ENCODE measurements at places on chromosomes 16 and 17.

GRCh38 chr17:7586673-7587419 lies 3.0 kb downstream of the SOX15 start:
- no peak for DNase-seq

GRCh38 chr17:6425407-6425806 lies 9.5 kb downstream of the AIPL1 start:
- no peak for DNase-seq

GRCh38 chr17:47802341-47803022 lies 19.1 kb downstream of the OSBPL7 start:
- peak; percentile 46 for DNase-seq

GRCh38 chr16:86455116-86455515 lies 55.2 kb upstream of the FOXF1 start:
- no peak for DNase-seq

GRCh38 chr17:48595278-48595999 lies 1.9 kb upstream of the HOXB5 start:
- DNase-seq = no peak

DNA sequence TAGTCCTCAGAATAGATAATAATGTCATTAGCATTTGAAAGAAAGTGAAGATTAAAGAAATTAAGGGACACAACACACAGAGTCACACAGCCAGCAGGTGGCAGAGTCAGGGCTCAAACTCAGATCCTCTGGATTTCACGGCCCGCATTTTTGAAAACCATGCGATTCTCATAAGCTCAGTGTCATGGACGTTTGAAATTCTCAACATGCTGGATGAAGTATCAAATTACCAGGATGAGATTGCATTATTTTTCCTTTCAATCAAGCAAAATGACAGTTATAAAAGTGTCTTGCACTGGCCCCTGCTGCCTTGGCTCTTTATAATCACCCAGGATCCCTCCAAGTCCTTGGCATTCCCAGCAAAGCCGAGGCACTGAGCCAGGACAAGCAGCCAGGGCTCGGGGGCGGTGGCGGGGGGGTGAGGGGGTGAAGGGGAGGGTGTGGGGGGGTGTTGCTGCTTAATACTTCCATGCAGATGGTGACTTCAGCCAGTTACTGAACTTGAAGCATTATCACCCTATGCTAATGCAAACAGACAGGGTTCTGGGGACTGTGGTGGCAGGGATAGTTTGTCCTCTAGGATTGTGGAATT lies 6.6 kb upstream of the BMERB1 start:
- DNase-seq = peak; percentile 38

DNA sequence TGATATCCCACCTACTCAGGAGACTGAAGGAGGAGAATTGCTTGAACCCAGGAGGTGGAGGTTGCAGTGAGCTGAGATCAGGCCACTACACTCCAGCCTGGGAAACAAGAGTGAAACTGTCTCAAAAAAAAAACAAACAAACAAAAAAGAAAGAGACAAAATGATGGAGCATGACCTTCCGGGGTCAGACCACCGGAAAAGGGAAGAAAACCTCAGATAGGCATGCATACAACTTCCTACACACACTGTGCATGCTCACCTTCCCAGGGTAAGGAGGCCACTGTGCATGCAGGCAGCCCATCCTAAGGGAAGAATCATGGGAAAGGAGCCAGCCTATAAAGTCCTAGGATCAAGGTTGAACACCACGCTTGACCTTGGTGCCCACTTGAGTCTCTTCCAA lies 9.6 kb upstream of the MAPK3 start:
- DNase-seq = no peak

GRCh38 chr16:72111657-72112451 lies 18.2 kb downstream of the DHX38 start:
- no peak for DNase-seq

- no peak for DNase-seq
These were observed 127.3 kb downstream of the CDRT15L2 start for GRCh38 chr17:20706751-20707373.

GRCh38 chr17:13827118-13827517 lies 225.4 kb upstream of the HS3ST3A1 start:
- no peak for DNase-seq

GRCh38 chr16:81651758-81652718 lies 127.1 kb upstream of the PLCG2 start:
- DNase-seq = no peak

DNA sequence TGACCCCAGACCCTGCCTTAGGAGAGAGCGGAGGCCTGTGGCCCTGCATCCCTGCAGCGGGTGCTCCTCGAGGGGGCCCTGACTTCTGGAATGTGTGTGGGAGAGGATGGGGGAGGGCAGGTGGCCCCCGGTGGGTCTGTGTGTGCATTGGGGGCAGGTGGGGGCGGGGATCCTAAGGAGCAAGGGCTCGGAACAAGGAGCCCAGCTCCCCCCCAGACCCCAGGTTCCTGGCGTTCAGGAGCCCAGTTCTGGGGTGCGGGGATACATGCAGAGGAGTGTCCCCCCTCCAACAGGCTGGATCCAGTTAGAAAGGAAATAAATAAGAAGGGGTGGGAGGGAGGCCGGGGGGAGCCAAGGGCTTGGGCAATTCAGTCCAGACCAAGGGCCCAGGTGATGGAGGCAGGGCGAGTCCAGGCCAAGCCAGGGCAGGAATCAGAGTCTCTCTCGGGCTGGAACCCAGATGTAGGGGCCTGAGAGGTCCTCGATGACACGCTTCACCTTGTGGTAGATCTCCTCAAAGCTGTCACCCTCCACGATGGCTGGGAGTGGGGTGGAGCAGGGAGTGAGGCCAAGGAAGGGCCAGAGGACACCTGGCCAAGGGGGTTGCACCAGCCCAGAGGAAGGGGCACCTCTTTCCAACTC lies 11.2 kb upstream of the ASGR1 start:
- DNase-seq = no peak

GRCh38 chr17:42289611-42290181 lies 1.4 kb downstream of the STAT5A start:
- DNase-seq = peak; percentile 80

DNA sequence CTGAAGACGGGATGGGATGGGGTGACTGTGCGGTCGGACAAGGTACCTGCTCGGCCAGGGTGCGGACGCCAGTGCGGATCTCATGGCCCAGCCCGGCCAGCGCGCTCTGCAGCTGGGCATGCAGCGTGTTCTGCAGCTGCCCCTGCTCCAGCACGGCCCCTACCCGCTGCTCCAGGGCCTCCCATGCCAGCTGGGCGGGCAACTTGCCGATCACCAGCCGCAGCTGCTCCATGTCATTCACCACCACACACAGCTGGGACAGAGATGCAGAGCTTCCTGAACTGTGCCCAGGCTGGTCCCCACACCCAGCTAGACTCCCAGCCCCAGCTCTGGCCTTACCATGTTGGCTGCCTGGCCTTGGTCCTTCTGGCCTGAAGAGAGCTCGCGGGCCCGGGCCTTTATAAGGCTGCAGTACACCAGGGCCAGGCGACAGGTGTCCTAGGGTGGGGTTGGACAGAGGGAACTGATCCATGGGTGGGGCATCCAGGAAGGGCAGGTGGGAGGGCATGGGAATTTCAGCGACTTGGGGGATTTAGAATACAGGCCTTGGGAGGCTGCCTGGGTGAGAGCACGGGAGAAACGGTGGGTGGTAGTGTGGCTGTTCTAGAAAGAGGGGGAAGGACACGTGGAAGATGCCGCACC lies 9.8 kb downstream of the UNC13D start:
- no peak for DNase-seq

GRCh38 chr16:88825146-88825545 lies 13.4 kb upstream of the APRT start:
- DNase-seq = no peak

DNA sequence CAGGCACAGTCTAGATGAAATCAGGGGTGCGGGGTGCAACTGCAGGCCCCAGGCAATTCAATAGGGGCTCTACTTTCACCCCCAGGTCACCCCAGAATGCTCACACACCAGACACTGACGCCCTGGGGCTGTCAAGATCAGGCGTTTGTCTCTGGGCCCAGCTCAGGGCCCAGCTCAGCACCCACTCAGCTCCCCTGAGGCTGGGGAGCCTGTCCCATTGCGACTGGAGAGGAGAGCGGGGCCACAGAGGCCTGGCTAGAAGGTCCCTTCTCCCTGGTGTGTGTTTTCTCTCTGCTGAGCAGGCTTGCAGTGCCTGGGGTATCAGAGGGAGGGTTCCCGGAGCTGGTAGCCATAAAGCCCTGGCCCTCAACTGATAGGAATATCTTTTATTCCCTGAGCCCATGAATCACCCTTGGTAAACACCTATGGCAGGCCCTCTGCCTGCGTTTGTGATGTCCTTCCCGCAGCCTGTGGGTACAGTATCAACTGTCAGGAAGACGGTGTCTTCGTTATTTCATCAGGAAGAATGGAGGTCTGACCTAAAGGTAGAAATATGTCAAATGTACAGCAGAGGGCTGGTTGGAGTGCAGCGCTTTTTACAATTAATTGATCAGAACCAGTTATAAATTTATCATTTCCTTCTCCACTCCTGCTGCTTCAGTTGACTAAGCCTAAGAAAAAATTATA lies 1.6 kb downstream of the HBA1 start:
- DNase-seq = no peak

DNA sequence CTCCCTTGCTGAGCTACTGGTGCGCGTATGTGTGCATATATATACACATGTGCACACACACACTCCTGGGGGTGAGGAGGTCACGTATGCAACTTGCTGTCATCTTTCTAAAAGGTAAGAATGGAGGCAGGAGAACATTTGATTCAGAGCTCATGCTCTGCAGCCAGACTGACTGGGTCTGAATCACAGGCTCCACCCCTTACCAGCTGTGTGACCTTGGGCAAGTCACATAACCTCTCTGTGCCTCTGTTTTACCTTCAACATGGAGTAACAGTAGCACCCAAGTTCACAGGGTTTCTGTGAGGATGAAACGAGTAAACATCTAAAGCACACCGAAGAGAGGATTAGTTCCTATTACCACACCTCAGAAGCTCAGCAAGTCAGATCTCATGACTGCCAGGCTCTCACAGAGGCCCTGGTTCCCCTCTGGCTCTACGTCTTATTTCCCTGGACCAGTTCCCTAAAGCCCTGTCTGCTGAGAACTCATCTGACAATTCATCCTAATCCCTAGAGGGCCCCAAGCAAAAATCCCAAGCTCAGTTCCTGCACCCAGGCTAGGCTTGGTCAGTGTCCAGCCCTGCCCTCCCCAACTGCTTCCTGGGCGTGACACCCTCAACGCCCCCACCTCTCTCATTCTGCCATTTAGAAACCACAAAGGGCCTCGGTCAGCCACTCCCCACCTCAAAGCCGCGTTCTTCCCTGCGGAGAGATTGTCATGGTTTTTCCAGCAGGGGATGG lies 28.7 kb downstream of the ABR start:
- DNase-seq = no peak

- no peak for DNase-seq
These were observed 27.8 kb downstream of the PAFAH1B1 start for GRCh38 chr17:2621241-2621640.

- no peak for DNase-seq
These were observed 63.0 kb downstream of the BAIAP2 start for GRCh38 chr17:81097943-81098308.

- DNase-seq = no peak
These were observed 43.5 kb downstream of the ABAT start for GRCh38 chr16:8717892-8718415.

GRCh38 chr17:72515291-72516065 lies 394.7 kb downstream of the SOX9 start:
- DNase-seq = no peak

DNA sequence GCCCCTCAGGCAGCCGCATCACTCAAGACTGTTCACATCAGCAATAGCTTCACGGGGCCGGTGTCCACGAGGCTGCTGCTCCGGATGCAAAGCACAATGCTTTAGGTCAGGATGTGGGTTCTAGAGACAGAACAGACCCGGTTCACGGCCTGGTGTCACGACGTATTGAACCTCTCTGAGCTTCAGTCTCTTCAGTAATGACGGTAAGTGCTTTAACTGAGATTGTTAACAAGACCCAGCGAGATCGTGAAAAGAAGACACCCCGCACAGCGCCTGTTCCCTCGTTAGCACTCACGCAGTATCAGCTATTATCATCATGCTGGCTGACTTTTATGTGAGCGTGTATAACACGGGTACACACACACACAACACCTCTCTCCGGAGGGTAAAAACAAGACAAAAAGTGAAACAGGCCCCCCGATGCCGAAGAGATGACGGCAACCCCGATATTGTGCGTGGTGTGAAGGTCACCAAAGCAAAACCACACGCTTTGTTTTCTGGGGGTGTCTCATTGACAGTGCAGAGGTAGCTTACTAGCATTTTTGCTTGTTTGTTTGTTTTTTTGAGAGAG lies 21.4 kb upstream of the ABR start:
- peak; percentile 42 for DNase-seq

- DNase-seq = no peak
These were observed 144.6 kb downstream of the FOXL1 start for GRCh38 chr16:86722970-86723369.

DNA sequence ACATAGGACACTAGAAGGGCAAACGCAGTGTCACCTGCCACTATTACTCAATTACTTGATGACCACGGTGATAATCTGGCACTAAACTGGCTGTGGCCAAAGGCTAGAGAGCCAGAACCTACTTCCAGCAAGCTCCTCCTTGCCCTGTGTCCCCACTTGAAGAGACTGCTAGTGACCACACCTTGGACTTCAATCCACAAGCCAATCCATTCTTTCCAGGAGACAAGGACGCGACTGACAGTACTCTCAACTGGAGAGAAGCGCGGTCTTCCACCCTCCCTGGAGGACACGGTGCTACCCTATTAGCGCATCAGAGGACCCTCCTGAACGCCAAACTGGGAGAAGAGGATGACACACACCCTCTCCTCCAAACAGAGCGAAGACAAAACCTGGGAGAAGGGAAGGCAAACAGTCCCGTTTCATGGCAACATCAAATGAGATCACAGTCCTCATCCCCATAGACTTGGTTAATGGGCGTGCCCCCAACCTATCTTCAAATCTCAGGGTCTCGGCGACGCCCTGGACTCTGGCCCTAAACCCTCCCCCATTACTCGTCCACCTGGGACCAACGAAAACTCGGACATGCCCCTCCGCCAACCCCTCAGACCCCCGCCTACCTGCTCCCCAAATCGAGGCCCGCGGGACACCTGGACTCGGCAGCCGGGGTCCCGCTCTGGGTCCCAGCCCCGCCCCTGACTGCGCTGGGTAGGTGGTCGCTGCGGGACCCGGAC lies 508 bp downstream of the FLCN start:
- no peak for DNase-seq

- DNase-seq = no peak
These were observed 73.2 kb downstream of the AIPL1 start for GRCh38 chr17:6361733-6362132.

- no peak for DNase-seq
These were observed 105.0 kb downstream of the ZNF778 start for GRCh38 chr16:89322321-89323119.

DNA sequence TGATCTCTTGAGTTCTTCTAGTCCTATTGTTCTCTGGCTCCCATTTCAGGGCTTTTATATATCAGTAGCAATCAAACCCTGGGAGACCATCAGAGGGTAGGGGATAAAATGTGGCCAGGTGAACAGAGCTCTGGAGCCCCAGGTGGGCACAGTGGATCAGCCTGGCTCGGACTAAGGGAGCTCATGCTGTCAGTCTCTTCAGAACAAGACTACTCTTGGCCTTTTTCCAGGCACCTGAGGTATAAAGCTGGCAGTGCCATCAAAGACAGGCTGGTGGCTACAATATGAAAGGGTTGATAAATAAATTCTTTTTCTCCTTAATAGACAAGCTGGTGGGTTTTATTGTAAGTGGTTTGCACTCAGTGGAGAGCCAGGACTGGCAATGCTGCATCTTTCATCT lies 160.0 kb upstream of the CCL2 start:
- DNase-seq = no peak
